Umbilical cord (tissue), 2 donors: ENCODE measurements at places on chromosomes 12 and 14.

DNA sequence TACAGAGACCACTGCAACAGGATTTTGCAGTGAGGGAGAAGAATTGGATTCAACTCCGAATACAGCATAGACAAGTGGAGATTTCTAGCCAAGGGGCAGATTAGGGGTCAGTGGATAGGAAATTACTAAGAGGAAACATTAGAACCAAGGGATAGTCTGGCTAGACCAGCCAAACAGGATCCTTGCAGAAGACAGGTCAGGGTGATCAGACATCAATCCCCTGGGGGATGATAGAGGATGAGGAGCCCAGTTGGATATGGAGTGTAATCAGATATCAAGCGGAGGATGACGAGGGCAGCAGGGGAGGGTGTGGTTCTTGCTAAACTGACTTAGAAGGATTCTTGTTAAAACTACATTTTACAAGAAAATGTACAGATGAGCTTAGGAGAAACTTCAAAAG lies 424.4 kb downstream of the DAD1 start:
- DNase-seq: no peak

GRCh38 chr12:50057000-50057841 lies at the start of gene ASIC1:
ASIC1 (plus strand) TSS chr12:50057596; CDS start chr12:50058767, 1,171 bp downstream.
- peak; percentile 81 for DNase-seq

DNA sequence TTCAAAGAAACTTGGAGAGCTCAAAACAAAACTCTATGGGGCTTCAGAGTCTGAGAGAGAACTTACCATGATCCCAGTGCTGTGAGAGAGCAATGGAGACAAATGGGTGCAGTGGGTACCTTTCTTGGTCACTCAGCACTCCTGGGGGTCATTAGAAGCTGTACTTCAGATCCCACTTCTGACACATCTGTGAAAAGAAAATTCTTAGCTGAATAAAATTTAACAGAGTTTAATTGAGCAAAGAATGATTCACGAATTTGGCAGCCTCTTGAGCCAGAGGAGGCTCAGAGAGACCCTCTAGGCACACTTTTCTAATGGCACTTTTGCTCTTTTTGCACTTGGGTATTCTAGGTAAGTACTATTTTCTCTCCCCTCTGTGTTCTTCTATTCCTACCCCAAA lies 96.8 kb upstream of the SYT10 start:
- no peak for DNase-seq

DNA sequence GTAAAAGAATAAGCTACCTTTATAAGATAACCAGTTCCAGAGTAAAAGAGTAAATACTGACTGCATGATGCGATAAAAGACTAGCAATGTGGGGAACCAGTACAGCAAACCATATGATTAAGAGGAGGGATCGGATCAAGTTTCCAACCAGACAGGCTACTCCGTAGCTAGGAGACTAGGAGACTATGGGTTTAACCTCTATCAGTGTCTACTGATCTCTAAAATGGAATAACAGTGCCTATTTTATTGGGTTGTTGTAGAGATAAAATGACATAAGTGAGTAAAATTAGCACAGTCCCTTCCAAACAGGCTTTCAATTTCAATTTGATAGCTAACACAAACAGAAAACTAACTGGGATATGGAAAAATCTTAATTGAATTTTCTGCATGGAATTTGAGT lies 76.0 kb downstream of the PAWR start:
- no peak for DNase-seq

- DNase-seq: no peak
These were observed 407.2 kb downstream of the NOVA1 start for GRCh38 chr14:26190646-26191045.

DNA sequence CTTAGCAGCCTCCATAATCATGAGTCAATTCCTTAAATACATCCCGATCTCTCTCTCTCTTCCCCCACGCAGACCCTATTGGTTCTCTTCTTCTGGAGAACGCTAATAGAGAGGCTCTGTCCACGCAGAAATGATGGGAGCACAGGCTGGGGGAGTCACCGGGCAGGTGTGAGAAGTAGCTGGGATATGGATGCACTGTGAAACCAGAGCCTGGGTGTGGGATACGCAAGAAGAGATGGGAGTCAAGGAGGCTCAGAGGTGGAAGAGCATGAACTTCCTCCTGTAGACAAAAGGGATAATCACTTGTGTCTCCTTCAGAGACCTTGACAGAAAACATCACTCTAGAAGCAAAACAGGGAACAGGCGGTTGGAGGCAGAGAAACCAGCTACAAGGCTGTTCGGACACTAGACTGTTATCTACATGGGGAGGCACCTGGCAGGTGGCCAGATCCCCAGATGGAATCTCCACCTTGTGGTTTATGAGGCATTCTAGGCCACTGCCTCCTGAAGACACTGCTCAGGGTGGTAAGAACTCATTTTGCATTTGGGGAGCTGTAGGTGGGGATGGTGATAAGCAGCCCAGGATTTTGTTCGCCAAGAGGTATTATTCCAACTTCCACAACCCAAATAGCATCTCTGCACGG lies 7.2 kb upstream of the SELPLG start:
- DNase-seq: no peak

DNA sequence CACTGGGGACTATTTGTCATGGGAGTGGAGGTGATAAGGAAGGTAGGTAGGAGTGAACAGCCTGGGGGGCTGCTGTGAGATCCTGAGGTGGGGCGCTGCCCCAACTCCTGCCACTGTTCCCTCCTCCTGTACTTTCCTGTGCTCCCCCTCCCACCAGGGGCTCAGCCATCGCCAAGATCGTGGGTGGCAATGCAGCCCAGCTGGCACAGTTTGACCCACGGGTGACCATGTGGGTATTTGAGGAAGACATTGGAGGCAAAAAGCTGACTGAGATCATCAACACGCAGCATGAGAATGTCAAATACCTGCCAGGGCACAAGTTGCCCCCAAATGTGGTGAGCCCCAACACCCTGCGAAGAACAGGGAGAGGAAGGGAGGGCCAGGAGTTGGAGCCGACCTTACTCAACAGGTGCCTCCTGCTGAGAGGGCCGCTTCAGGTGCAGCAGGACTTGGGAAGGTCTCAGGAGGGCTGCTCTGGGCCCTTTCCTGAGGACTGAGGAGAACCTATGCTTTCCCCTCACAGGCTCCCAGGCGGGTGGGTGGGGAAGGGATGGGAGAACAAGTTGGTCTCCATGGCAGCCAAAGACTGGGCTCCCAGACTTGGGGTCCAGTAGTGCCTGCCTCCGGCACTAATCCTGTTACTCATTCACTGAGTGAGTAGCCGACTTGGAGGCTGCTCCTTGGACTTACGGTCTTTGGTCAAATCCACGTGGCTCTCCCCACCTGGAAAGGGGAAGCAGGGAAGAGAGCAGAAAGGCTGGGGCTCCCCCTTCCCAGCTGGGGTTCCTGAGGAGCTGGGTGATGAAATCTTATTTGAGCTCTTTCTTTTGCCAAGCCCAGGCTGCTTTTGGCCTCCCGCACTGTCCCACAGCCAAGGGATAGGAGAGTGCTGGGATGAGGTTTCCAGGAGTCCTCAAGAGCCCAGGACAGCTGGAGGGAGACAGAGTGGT lies 884 bp downstream of the GPD1 start:
- DNase-seq: no peak

DNA sequence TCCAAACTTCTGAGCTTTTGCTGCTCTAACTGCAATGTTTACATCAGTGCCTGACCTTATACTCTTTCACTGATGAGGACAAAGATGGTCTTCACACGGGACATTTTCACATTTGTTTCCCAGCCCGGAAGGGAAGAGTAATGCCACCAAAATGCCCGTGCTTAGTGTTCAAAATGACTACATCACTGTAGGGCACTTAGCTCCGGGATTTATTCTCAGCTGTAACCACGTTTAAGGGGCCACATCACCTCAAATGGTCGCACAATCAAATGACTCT lies 2.9 kb downstream of the GSG1 start:
- no peak for DNase-seq

DNA sequence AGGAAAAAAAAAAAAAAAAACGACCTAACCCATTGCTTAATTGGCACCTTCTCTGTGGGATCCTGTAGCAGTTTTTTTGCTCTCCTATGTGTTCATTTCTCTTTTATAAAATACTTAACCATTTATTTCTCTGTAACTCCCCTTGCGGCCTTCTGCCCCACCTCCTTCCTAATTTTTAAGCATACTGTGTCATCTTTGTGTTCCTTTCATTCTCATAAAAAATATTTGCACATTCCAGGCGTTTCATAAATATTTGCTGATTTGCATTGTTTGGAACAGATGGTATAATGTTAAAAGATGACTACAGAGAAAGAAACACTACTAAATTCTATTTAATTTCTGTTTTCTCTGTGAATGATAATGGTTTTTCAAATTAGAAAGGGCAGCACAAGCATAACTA lies 77.9 kb downstream of the NPAS3 start:
- no peak for DNase-seq

GRCh38 chr12:15882118-15882971 lies at the start of gene STRAP:
STRAP (plus strand) TSS chr12:15882387; CDS start chr12:15882708, 321 bp downstream.
- peak; percentile 99 for DNase-seq

DNA sequence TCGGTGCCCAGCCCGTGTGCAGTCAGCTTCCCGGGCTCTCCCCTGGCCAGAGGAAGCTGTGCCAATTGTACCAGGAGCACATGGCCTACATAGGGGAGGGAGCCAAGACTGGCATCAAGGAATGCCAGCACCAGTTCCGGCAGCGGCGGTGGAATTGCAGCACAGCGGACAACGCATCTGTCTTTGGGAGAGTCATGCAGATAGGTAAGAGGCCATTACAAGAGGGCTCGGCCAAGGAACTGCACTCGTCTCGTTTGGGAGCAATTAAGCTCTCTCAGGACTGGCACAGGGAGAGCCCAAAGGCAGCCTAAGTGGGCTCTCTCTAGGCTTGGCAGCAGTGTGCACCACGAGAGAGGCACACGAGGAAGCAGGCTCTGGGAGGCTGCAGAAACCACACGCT lies 3.7 kb downstream of the WNT5B start:
- no peak for DNase-seq
